ENCODE measurements at places on chromosomes 12 and 14.

DNA sequence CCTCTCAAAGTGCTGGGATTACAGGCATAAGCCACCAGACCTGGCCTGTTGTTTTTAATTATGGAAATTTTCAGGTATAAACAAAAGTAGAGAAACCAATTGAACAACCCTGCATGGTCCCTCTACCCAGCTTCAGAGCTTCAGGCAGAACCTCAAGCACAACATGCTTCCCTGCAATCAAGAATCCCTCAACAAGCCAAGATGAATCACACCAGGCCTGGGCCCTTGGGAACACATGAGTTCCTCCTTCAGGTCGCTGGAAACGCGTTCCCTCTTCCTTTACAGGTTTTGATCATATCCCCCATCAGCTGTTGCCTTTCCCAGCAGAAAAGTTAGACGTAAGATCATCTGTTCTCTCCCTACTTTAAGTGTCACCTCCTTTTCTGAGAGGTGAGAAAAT, 20.5 kb upstream of the CORO1C start:
- DNase-seq: no peak

DNA sequence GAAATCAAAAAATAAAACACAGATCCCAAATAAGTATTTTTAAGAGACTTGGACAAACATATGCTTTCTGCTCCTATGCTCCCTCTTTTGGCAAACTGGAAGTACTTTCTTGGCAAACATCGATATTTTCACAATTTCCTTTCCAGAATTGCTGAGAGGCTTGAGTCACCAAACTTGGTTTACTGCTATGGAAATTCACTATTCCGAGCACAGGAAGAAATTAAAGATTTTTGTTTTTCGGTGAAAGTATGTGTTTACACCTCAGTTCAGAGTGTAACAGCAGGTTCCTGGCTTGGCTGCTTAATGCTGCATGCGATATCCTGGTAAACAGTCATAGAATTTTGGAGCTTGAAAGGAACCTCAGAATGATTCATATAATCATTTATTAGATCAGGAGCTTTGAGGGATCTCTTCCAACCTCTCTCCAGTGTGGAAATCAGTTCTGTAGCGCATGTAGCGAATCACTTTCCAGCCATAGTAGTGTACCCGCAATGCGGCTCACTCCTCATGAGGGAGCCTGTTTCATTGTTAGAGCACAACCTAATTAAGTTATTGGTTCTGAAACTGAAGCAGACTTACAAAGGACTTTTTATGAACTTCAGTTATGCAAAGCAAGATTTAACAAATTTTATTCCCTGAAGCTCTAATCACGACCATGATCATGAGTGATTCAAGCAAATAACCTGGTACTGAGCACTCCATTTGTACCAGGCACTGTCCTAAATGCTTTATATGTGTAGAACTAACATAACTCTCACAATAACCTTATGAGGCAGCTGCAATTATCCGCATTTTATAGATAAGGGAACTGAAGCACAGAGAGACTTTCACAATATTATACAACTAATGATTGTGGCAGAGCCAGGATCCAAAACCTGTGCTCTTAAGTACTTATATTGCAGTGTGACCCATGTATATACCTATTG, 56.4 kb upstream of the ATP2A2 start:
- DNase-seq: no peak

DNA sequence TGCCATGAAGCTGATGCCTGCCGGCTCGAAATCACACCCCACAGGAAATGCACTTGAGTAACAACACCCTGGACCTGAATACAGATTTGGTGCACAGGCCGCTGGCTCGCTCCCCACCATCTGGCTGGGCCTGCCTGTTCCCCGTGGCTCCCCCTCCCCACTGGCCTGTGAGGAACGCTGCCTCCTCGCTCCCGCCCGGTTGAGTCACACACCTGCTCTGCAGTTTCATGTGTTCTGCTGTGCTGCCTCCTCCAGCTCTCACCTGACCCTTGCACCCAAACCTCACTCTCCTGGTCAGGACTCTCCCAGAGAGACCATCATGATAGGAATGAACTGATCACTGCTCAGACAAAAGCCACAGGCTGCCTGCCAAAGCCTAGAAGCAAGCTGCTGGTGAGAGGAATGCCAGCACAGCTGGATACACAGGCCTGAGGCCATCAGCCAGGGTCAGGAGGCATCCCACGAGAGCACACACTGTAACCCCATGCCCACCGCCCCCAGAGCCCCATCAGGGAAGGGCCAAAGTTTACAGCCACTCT, 3.8 kb upstream of the SIVA1 start:
- no peak for DNase-seq

- no peak for DNase-seq
These were observed 35.6 kb upstream of the GPR68 start for GRCh38 chr14:91280129-91280528.

DNA sequence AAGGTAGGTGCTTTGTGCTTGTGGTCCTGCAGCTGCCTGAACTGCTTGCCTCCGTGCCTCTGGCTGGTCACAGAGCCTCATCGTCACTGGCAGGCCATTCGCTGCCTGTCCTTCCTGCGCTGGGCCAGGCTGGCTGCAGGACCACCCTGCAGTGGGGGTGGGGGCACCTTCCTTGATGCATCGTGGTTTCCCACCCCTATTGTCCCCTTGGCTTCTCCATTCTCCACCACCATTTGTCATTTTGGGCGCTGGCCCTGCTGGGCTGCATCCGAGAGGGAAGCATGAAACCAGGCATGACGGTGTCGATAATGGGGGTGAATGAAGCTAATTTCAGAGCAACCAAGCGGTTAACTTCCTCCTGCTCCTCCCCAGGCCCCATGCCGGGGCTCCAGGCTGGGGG, 127.7 kb downstream of the NRXN3 start:
- DNase-seq: no peak

GRCh38 chr12:47370421-47370820, 290.7 kb upstream of the AMIGO2 start:
- no peak for DNase-seq

GRCh38 chr12:112007945-112008344, 5.0 kb downstream of the TMEM116 start:
- no peak for DNase-seq
